ENCODE measurements at places on chromosomes 13 and 19.

- DNase-seq, result no peak
These were observed 26.4 kb downstream of the ELAVL1 start for GRCh38 chr19:7979011-7979410.

DNA sequence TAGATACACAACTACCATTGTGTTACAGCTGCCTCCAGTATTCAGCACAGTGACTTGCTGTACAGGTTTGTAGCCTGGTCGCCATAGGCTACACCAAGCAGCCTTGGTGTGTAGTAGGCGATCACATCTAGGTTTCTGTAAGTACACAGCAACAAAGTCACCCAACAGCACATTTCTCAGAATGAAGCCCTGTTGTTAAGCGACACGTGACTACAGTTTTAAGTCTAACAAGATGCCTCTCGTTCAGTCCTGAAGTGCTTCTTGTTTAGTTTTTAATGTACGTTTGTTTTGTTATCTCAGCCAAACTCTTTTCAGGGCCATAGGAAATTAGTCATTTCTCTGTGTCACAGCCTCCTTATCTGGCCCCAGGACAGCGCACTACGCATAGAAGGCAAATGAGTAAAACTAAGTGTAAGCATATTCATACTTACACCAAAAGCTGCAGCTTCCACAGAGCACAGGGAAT, 50.0 kb upstream of the GPR183 start:
- no peak for DNase-seq

DNA sequence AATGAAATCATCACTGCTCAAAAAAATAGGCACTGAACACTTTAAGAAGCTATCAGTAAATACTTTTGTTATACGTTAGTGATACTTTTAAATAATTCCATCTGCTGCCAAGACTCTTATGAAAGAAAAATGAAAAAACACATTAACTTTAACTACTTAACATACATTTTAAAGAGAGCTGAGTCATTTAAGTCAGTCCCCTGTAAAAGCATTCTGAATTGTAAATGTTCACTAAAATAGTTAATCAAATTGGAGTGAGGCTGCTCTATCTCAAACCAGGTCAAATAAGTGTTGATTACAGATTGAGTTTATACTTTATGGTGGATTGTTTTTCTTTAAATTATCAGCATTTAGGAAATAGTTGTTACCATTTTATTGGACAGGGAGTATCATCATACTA, 274.2 kb downstream of the MYO16 start:
- no peak for DNase-seq

GRCh38 chr13:51614350-51614786, 30.1 kb downstream of the WDFY2 start:
- DNase-seq, result peak; percentile 69

GRCh38 chr13:31011901-31012654, 79.6 kb downstream of the TEX26 start:
- no peak for DNase-seq

DNA sequence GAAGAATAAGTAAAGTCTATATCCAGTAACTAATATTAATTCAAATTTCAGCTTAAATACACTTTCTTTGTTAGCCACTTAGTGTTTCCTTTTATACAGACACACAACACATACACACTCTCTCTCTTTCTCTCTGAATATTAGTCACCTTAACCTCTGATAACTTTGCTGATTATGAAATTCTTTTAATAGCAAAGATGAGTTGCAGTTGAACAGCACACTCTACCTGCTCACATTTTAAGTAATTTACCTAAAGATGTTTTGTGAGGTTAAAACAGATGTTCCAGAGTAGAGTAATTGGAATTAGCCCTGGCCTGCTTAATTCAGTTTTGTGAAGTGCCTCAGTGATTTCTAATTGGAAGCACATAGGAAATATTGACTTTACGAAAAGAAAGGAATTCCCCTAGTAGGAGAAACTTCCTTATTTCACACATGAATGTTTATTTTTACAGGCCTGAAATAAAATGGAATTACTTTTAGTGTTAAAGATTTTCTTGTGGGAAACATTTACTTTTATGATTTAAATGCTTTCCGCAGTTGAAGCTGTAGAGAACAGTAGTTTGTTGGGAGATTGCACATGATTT, 184.3 kb downstream of the MYO16 start:
- no peak for DNase-seq

- DNase-seq, result no peak
These were observed 553.9 kb upstream of the ARGLU1 start for GRCh38 chr13:107121793-107122192.

DNA sequence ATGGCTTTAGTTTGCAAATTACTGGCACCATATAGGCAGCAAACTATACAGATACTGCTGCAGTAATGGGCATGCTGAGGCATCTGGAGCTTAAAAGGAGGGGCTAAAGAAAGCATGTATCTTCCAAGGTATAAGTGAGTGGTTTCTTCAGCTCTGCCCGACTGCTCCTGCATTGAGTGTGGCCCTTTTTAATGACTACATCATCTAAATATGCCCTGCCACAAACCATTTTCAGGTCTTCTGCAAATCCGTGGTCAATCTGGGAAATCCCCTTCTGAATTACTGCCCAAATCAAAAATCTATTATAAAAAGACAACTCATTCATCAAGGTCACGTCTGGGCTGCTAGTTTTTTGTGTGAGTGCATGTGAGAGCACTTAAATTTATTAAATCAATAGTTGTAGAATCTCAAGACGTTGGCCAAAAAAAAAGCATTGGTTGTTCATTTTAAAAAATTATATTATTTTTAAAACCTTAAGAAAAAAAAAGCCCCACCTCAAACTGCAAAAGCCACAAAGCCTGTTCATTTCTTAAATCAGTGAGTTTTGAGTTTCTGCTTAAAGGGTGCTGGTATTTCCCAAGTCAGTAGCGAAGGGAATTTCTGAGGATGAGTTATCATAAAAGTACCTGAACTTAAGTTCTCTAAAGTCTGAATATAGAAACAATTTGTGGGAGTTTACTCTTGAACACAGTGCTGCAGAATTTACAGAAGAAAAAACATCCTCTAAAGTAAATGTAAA, 16.3 kb downstream of the LCP1 start:
- peak; percentile 66 for DNase-seq

DNA sequence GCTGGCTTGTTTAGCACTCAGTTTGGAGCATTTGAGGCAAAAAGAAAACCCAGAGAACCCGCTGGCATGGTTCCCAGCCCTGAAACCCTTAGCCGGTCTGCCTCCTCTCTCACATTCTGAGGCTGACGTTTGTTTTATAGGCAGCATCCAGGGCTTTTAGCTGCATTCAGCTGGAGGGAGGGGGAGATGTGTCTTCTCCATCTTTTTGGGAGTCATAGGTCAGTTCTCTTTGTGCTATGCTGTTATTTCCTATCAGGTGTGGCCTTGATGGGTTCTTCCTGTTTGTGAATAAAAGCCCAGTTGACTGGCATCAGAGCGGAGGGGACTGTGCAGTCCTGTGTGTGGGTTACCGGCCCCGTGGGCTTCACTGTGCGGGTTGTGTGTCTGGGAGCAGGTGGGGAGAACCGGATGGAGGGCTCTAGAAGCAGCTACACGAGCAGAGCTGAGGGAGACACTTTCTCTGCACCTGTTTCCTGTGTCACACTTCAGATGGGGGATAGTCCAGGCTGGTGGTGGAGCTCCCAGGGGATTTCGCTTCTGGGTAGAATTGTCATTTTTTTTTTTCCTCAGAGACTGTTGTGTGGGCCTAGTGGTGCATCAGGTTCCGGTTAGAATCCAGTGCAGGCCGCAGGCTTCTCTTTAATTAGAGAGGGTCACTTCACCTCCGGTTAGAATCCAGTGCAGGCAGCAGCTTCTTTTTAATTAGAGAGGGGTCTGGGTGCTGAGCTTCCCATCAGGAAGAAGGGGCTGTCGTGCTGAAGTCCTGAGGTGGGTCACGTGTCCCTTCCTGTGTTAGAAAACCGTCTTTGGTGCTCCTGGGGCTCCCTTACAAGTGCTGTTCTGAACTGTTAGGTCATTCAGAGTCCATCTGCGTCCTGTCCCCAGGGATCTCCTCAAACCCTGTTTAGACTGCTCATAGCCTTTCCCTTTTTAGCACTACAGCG, 69.6 kb downstream of the ARHGEF7 start:
- DNase-seq, result peak; percentile 96

DNA sequence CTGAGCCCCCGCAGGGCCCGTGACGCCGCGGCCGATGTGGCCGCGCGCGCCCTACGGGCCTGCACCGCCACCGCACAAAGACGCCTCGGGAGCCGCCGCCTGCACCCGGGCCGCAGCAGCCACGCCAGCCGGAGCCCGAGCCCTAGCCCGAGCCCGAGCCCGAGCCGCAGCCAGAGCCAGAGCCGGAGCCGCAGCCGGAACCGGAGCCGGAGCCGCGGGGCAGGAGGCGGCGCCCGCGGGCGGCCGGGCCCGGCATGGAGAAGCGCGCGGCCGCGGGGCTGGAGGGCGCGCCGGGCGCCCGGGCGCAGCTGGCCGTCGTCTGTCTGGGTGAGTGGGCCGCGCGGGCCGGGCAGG, 379 bp downstream of the LRP3 start:
- DNase-seq, result no peak

- DNase-seq, result no peak
These were observed 77.2 kb upstream of the TMTC4 start for GRCh38 chr13:100751826-100752225.

DNA sequence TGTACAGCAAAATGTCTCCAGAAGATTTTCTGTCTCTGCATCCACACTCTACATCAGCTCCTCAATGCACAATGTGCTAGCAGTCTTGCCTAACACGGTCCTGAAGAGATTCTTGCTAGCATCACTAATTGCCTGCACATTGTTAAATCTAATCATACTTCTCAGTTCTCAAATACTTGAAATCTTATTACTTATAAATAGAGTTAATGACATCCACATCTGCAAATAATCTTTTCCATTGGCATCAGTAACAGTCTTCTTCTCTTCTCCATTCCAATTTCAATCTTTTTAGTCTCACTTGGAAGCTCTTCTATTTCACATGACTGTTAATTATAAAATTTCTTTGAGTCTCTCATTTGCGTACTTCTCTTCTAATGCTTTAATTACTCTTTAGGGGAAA, 630.5 kb upstream of the SLITRK6 start:
- no peak for DNase-seq

- DNase-seq, result peak; percentile 75
These were observed 33.8 kb upstream of the GARRE1 start for GRCh38 chr19:34220472-34221063.

GRCh38 chr13:109093998-109094397, 464.6 kb downstream of the MYO16 start:
- DNase-seq, result no peak

DNA sequence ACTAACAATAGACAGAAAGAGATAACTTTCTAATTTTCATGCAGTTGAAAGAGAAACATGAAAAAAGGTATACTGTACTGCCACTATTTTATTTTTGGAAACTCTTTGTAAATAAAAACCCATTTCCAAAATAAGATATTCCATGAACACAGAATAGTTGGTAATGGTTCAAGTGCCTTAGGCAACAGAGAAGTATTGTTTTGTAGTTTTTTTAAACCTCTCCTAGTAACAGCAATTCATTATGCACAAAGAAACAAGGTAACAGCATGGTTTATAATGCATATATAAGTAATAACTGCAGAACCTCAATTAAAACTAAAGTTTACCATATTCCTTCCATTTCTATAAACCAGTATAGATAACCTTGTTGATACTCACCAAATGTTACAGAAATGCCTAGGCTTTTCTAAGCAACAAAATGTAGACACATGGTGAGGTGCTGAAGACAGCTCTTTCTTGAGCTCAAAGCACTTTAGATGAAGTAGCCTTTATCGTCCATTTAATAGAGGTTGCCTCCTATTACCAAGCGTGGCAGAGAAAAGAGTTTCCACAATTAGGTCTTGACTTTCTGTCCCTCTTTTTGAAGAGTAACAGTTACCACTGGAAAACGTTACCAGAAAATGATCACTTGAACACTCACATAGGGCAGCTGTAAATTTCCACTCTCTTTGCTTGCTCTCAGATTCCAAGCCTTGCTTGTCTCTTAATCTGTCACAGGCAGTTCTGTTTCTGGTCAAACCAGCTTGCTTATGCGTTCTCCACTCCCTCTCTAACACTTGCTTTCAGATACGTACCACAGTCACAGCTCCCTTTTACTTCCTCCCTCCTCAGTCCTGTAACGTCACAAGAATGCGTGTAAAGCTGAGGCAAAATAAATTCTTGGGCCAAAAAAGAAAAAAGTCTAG, 42.9 kb downstream of the CAB39L start:
- DNase-seq, result peak; percentile 43

DNA sequence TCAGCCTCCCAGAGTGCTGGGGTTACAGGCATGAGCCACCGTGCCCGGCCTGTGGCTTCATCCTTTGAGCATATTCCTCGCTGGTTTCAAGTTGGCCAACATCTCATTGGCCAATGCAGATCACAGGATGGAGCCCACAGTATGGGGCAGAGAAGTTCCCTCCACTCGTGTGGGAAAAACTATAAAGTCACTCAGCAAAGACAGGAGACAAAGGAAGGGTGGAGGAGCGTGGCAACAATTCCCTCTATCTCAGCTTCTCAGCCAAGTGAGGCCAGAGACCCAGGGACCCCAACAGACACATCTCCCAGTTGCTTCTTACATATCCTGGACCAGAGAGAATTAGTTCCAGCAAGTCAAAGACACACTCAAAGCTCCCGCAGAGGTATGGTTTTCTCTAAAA, 184.6 kb upstream of the SOX1 start:
- no peak for DNase-seq

- peak; percentile 49 for DNase-seq
These were observed 1.7 kb downstream of the ANO8 start for GRCh38 chr19:17332677-17333581.

DNA sequence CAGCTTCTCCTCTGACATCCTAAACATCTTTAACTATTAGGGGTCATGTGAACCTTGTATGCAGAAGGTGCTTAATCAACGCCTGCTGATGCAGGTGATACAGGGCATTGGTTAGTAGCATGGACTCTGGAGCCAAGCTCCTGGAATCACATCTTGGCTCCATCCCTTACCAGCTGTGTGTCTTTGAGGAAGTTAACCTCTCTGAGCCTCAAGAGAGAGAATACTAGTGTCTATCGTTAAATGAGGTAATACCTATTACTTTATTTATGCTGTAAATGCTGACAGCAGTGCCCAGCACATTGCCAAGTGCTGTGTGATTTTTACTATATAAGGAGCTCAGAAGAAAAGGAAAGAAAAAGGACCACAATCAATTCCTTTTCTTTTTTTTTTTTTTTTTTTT, 11.2 kb upstream of the SELENOW start:
- no peak for DNase-seq

DNA sequence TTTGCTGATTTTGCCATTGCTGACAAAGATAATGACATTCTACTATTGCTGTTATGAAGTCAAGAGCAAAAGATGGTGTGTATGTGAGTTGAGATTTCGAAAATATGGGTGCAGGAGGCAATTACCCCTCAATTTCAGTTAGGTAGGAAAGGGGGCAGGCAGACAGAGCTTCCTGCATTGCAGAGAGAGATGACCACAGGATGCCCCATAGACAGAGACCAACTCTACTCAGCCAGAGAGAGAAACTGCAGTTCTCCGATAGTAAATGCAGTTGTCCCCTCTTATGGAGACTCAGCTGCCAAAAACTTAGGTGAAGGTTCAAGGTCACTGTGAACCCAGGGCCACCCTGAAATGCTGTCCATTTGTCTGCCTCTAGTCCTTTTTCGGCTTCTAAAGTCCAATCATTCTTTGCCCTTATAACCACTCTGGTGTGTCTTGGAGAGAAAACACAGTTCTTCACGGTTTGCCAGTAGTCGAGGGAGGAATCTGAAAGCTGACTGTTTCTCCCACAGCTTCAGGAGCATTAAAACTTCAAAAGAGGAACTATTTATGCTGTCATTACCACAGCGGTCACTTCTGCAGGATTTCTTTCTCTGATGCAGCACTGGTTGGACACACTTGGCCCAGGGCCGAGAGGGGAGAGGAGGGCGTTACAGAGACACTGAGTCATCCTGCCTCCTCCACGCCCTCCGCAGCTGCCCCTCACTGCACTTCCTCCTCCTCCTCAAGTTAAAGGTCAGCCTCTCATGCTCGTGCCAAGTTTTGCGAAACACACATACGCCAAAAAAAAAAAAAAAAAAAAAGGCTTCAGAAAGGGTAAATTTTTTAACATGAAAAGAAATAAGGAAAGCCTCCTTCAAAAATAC, 264.3 kb downstream of the FOXO1 start:
- peak; percentile 56 for DNase-seq
